ENCODE measurements at places on chromosomes 12 and 14.
A peak's percentile ranks its signal among the peaks of the same experiment; 100 is the strongest.

DNA sequence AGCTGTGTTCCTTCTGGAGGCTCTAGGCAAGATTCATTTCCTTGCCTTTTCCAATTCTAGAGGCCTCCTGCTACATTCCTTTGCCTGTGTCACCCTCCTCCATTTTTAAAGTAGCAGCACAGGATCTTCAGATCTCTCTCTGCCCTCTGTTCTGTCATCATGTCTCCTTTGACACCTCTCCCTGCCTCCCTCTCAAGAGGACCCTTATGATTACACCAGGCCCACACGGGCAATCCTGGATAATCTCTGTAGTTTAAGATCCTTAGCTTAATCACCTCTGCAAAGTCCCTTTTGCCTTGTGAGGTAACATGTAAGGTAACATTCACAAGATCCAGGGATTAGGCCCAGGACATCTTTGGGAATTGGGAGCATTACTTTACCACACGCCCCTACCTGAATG is 155.2 kb downstream of the SYNE2 start:
- DNase-seq, result no peak

DNA sequence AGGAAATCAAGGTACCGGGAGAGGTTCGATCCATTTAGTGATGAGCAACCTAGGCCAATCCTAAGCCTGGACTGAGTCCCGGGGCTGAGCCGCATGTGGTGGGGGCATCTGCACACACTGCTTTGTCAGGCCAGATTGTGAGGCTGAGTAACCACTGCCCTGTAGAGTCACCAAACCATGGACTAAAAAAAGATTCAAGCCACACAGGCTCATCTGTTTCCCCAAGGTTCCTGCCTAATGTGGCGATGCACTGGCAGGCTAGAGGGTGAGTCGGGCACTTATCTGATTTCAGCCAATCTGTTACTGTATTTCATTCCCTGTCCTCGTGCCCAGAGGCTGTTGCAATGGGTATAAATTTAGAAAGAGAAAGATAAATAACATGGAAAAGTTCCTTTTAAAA is 140.8 kb downstream of the TTC7B start:
- DNase-seq, result no peak

DNA sequence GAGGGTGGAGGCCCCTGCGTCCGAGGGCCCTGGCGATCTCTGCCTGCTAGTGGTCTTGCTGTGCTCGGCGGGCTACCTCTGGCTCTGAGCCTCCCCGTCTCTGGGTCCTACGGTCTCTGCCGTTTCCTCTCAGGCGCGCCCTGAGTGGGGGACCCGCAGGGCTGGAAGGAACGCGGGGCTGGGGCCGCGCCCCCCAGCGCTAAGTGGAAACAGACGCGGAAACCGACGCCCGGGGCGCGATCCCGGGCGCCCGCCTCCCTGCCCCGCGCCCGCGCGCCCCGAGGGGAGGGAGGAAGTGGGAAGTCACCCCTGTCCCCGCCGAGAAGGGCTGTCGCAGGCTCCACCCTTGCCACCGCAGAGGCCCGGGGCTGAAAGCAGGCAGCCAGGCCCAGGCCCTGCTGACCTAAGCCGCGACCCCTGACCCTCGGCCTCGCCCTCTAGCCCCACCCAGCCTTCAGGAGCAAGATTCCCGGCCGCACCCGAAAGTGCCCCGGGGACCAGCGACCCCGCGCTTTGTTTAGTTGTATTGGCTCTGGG is 831 bp downstream of the CRIP1 start:
- no peak for DNase-seq

- peak; percentile 67 for DNase-seq
Observed at GRCh38 chr12:123478762-123479161, 20.8 kb downstream of the SNRNP35 start.

GRCh38 chr14:77470224-77470870 is 12.5 kb downstream of the AHSA1 start:
- no peak for DNase-seq

GRCh38 chr14:76499399-76499798 is 123.5 kb downstream of the ESRRB start:
- DNase-seq, result no peak

DNA sequence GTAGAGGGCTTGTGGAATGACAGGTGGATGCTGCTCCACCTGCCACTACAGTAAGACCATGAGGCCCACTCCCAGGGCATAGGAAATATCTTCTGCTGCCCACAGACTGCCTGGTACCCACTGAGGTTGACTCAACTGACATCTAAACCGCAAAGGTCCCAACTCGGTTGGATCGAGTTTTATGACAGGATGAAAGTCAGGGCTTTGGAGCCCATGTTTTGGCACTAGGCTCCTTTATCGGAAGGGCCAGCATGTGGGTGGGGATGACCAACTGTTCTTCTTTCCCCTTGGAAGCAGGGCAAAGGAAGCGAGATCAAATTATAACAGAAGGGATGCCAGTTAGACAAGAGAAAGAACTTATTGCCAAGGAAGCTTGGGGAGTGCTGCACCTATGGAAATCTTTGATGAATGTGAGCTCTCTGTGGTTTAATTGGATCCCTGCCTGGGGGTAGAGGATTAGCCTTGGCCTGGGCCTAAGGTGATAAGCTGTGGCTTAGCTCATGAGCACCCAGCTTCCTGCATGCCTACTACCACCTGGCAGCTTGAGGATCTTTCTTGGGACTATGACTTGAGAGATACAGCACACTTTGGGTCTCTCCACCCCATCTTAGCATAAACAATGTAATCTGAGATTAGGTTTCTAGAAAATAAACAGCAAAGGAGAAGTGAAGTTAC is 121.8 kb downstream of the KCNA5 start:
- DNase-seq, result no peak

- peak; percentile 4 for DNase-seq
Observed at GRCh38 chr12:130761537-130762318, 45.6 kb upstream of the RIMBP2 start.

- no peak for DNase-seq
Observed at GRCh38 chr12:45655186-45655585, 74.3 kb upstream of the ARID2 start.

DNA sequence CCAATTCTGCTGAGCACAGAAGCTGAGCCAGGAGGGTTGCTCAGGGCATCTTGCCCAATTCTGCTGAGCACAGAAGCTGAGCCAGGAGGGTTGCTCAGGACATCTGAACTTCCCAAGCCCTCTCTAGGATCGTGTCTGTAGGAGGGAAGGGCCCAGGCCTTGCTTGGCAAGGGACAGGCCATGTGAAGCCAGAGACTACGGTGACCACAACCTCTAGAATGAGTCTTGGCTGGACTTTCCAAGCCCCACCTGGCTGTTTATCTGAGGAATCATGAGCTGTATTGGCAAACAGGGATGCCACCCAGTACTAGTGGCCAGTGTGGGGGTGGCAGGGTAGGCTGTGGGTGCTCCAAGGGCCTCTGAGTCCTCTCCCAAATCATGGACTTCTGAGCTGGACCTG is 7.7 kb upstream of the SERPINA6 start:
- no peak for DNase-seq

Measured in caudate nucleus (tissue), 63 donors.